ENCODE measurements at places on chromosomes 6 and 20. TPM values are rescaled to one million over a fixed set of nuclear protein-coding genes. Genes with fewer than 3 reads are reported as not detected.
A peak's percentile ranks its signal among the peaks of the same experiment; 100 is the strongest.

GRCh38 chr6:63649847-63650265, 14.3 kb downstream of the PHF3 start:
- DNase-seq: peak; percentile 37

CAGE1 gene
- not detected for polyA plus RNA-seq

DNA sequence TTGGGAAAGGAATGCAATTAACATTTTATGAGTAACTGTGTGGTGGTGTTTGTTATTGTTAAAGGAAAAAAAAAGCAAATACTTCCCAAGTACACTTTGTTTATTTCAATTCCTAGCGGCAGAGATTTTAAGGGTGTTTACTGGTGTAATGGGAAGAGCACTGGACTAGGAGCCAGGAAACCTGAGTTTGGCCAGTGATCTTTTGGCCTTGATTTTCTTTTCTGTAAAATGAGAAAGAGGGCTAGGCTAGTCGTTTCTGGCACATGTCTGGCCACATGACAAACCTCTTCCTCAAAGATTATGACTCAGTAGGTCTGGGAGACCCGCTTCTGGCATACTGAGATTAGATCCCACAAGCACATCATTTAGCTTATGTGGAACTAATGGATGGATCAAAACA, 428.1 kb upstream of the NOX3 start:
- peak; percentile 76 for DNase-seq

MAPK13 gene
- 2.8 TPM for polyA plus RNA-seq

FKBP1C gene
- 3.1 TPM for polyA plus RNA-seq

All from IMR-90 (cell line).